ENCODE measurements at places on chromosomes 16 and 17. TPM values are rescaled to one million over a fixed set of nuclear protein-coding genes. Genes with fewer than 3 reads are reported as not detected.

The RNF222 gene
- total RNA-seq = not detected

The CRYBA1 gene
- total RNA-seq = not detected

The GPR139 gene
- not detected for total RNA-seq

The MLLT6 gene
- 219 TPM for total RNA-seq

Data from HT-29 (cell line).